ENCODE measurements at places on chromosomes 3 and 15.
A peak's percentile ranks its signal among the peaks of the same experiment; 100 is the strongest.

- peaks cover 4% of the 10 kb centered on the region for H3K36me3 ChIP-seq
- no peak overlapping the region for H3K27ac ChIP-seq
- DNase-seq: no peak
- H3K4me3 ChIP-seq: no peak overlapping the region
- no peaks in the 10 kb centered on the region for H3K4me1 ChIP-seq
Observed at GRCh38 chr3:180882115-180882514, 30.4 kb upstream of the FXR1 start.

GRCh38 chr3:121883507-121883906 is 10.7 kb upstream of the SLC15A2 start:
- no peak overlapping the region for H3K4me3 ChIP-seq
- H3K36me3 ChIP-seq: no peaks in the 10 kb centered on the region
- H3K27me3 ChIP-seq: no peaks in the 10 kb centered on the region
- no peak overlapping the region for H3K27ac ChIP-seq
- no peak for DNase-seq
- H3K4me1 ChIP-seq: no peaks in the 10 kb centered on the region

DNA sequence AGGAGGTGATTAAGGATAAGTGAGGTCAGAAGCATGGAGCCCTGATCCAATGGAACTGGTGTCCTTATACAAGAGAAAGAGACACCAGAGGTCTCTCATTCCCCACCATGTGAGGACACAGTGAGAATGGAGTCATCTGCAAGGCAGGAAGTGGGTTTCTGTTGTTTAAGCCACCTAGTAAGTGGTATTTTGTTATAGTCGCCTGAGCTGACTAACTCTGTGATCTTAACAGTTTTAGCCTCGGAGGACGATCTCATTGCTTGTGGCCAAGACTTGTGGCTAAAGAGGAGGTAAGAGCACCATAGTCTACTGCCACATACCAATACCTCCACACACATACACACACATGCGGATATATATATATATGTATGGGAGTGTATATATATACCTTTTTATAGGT is 73.8 kb downstream of the MCTP2 start:
- peaks cover 11% of the 10 kb centered on the region for H3K36me3 ChIP-seq
- peak overlapping the region; percentile 89 for H3K27ac ChIP-seq
- H3K27me3 ChIP-seq: no peaks in the 10 kb centered on the region
- peak; percentile 50 for DNase-seq

GRCh38 chr3:140242818-140243276 is 307.9 kb downstream of the CLSTN2 start:
- H3K36me3 ChIP-seq: no peaks in the 10 kb centered on the region
- DNase-seq: no peak
- H3K4me3 ChIP-seq: no peak overlapping the region
- H3K4me1 ChIP-seq: no peaks in the 10 kb centered on the region

GRCh38 chr15:90594301-90594738 is 64.6 kb downstream of the CRTC3 start:
- no peaks in the 10 kb centered on the region for H3K27me3 ChIP-seq
- peaks cover 35% of the 10 kb centered on the region for H3K4me1 ChIP-seq

- H3K36me3 ChIP-seq: peaks cover 7% of the 10 kb centered on the region
- H3K4me1 ChIP-seq: no peaks in the 10 kb centered on the region
- H3K4me3 ChIP-seq: no peak overlapping the region
- peaks cover 12% of the 10 kb centered on the region for H3K27me3 ChIP-seq
- H3K27ac ChIP-seq: no peak overlapping the region
Observed at GRCh38 chr3:190429681-190430080, 20.0 kb downstream of the TMEM207 start.

- DNase-seq: no peak
- H3K27ac ChIP-seq: no peak overlapping the region
- H3K36me3 ChIP-seq: no peaks in the 10 kb centered on the region
- H3K27me3 ChIP-seq: no peaks in the 10 kb centered on the region
- no peaks in the 10 kb centered on the region for H3K4me1 ChIP-seq
- H3K4me3 ChIP-seq: no peak overlapping the region
Observed at GRCh38 chr3:144770281-144770680, 798.7 kb downstream of the DIPK2A start.

DNA sequence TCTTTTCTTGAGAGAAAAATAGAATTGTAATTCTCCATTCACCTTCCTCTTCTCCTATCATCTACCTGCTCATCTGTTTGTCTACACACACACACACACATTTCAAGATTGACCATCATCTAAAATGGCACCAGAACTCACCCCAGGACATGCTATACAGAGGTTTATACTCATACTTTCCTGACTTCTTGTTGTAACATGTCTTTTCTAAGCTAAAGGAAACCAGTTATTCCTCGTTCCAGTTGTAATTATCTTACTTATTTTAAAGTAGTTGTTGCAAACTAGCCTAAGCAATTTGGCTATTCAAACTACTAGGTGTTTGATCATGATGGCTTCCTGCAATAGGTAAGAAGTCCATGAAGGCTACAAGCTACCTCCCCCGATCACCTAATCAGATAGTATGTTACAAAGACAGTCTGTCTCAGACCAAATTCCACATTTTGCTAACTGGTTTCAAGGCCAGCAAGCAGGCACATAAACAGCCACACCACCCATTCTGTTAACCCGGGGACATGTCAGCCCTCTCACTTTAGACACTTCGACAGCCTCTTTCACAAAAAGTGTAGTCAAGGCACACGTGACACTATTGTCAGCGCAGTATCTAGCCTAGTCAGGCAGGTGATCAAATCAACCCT is 189.7 kb downstream of the SHQ1 start:
- H3K27me3 ChIP-seq: peaks cover 21% of the 10 kb centered on the region
- no peak overlapping the region for H3K27ac ChIP-seq
- no peak for DNase-seq
- no peak overlapping the region for H3K4me3 ChIP-seq

- no peaks in the 10 kb centered on the region for H3K27me3 ChIP-seq
- H3K27ac ChIP-seq: peak overlapping the region; percentile 57
- no peak overlapping the region for H3K4me3 ChIP-seq
- H3K36me3 ChIP-seq: no peaks in the 10 kb centered on the region
- DNase-seq: no peak
- peaks cover 7% of the 10 kb centered on the region for H3K4me1 ChIP-seq
Observed at GRCh38 chr3:11544412-11545181, 99.1 kb downstream of the VGLL4 start.

- no peak overlapping the region for H3K27ac ChIP-seq
- H3K36me3 ChIP-seq: no peaks in the 10 kb centered on the region
- H3K4me1 ChIP-seq: no peaks in the 10 kb centered on the region
- H3K4me3 ChIP-seq: no peak overlapping the region
- no peaks in the 10 kb centered on the region for H3K27me3 ChIP-seq
Observed at GRCh38 chr3:28690176-28690575, 341.6 kb upstream of the AZI2 start.

- H3K36me3 ChIP-seq: peaks cover 37% of the 10 kb centered on the region
- H3K27ac ChIP-seq: no peak overlapping the region
- no peaks in the 10 kb centered on the region for H3K27me3 ChIP-seq
- H3K4me1 ChIP-seq: no peaks in the 10 kb centered on the region
- no peak for DNase-seq
Observed at GRCh38 chr15:101669744-101670143, 17.6 kb upstream of the TM2D3 start.

- H3K36me3 ChIP-seq: no peaks in the 10 kb centered on the region
- no peak overlapping the region for H3K4me3 ChIP-seq
- H3K27ac ChIP-seq: no peak overlapping the region
- DNase-seq: no peak
- no peaks in the 10 kb centered on the region for H3K4me1 ChIP-seq
- no peaks in the 10 kb centered on the region for H3K27me3 ChIP-seq
Observed at GRCh38 chr3:103184772-103185171, 750.0 kb downstream of the ZPLD1 start.

- peak overlapping the region; percentile 83 for H3K4me3 ChIP-seq
- H3K4me1 ChIP-seq: peaks cover 81% of the 10 kb centered on the region
- H3K36me3 ChIP-seq: peaks cover 13% of the 10 kb centered on the region
Observed at GRCh38 chr3:32432045-32432710, 40.5 kb downstream of the CMTM7 start.

DNA sequence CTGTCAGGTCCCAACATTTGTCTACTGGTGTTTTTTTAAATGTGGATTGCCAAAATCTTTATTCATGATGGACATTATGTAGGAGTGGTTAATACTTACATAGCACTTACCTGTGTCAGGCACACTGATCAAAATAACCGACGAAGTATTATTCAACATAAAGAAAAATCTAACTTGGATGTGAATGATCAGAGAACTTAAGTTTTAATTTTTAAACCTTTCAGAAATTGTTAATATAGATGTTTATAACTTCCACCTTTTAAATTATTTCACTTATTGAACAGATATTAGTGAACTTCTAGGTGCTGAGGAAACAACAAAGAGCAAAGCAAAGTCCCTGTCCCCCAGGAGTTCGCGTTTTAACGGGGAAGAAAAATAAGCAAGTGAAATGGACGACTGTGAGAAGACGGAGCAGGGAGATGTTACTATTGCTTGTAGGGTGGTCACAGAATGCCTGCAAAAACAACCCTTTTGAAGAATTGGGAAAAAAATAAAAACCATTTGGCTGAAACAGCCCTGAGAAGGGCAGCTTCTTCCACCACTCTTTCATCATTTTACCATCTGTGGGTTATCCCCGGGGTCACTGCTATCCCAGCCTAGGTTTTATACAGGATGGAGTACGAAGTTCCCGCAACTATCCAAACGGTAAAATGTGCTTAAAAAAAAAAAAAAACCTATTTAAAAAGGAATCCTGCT is 915 bp upstream of the APH1B start:
- no peaks in the 10 kb centered on the region for H3K27me3 ChIP-seq
- H3K4me3 ChIP-seq: peak overlapping the region; percentile 78
- H3K4me1 ChIP-seq: peaks cover 26% of the 10 kb centered on the region
- H3K27ac ChIP-seq: peak overlapping the region; percentile 73

- peaks cover 20% of the 10 kb centered on the region for H3K4me1 ChIP-seq
- H3K27ac ChIP-seq: no peak overlapping the region
- DNase-seq: no peak
- no peaks in the 10 kb centered on the region for H3K27me3 ChIP-seq
- H3K36me3 ChIP-seq: peaks cover 9% of the 10 kb centered on the region
Observed at GRCh38 chr3:4517093-4517492, 23.9 kb downstream of the ITPR1 start.

DNA sequence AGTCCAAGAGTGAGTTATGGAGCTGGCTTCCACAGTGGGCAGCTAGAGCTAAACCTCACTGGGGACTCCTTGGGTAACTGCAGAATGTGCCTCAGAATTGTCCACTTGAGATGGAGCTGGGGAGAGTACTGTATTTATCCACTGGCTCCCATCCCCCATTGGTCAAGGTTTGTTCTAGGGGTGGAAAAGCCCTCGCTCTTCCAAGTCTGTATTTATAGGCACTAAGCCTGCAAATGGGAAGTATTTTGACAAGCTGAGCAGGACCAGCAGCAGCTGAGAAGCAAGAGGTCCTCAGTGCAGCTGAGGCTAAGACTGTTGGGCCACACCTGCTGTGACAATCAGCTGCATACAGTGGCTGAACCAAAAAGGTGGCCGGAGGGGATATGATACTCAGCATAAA is 5.8 kb downstream of the USP13 start:
- DNase-seq: no peak
- H3K27ac ChIP-seq: no peak overlapping the region
- H3K36me3 ChIP-seq: peaks cover 7% of the 10 kb centered on the region
- no peak overlapping the region for H3K4me3 ChIP-seq
- peaks cover 33% of the 10 kb centered on the region for H3K4me1 ChIP-seq
- H3K27me3 ChIP-seq: no peaks in the 10 kb centered on the region

DNA sequence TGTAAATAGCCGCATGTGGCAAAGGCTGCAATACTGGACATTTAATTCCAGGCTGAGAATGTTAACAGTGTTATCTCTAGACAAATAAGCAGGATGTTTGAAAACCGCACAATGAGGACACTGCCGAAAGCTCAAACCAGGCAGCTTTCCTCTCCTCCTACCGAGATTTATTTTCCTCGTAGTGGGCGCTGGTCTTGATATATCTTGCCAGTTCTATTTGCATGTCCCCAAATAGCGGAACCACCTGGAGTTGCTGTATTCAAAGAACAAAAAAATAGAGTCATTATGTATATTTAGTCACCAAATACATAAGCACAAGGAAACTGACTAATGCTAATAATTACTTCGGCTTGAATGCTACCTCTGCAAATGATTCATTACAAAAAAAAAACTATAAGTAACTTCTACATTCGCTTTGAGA is 46.5 kb downstream of the CYFIP1 start:
- peaks cover 3% of the 10 kb centered on the region for H3K4me1 ChIP-seq
- no peak overlapping the region for H3K27ac ChIP-seq
- peaks cover 28% of the 10 kb centered on the region for H3K36me3 ChIP-seq
- no peak for DNase-seq

Measured in effector memory CD8-positive, alpha-beta T cell (primary cell).